ENCODE measurements at places on chromosomes 3 and 15. TPM values are rescaled to one million over a fixed set of nuclear protein-coding genes. Genes with fewer than 3 reads are reported as not detected.

SLC22A14 gene
- 0.14 TPM for total RNA-seq

CD96 gene
- total RNA-seq = 0.33 TPM

FANCD2OS gene
- not detected for total RNA-seq

ANKRD63 gene
- 0.47 TPM for total RNA-seq

A4GNT gene
- not detected for total RNA-seq

MST1R gene
- total RNA-seq = 2.2 TPM

GOLGA6L4 gene
- total RNA-seq = 1.6 TPM

ASB14 gene
- 5.1 TPM for total RNA-seq

DNA sequence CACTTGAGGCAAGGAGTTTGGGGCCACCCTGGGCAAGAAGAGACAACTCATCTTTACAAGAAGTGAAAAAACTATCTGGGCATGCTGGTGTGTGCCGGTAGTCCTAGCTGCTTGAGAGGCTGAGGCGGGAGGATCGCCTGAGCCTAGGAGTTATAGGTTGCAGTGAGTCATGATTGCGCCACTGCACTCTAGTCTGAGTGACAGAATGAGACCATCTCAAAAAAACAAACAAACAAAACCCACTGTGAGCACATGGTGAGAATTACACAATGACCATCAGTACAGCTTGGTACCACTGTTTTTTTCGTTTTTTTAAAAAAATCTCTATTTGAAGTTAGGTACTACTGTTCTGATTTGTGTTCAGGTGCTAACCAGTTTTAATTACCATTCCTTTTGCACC is 13.6 kb downstream of the VPS39 start:
- DNase-seq = no peak

- no peak for DNase-seq
Measured at GRCh38 chr15:94509259-94509658, 277.9 kb downstream of the MCTP2 start.

- DNase-seq = no peak
Measured at GRCh38 chr3:12993517-12994356, 79.5 kb downstream of the IQSEC1 start.

DNA sequence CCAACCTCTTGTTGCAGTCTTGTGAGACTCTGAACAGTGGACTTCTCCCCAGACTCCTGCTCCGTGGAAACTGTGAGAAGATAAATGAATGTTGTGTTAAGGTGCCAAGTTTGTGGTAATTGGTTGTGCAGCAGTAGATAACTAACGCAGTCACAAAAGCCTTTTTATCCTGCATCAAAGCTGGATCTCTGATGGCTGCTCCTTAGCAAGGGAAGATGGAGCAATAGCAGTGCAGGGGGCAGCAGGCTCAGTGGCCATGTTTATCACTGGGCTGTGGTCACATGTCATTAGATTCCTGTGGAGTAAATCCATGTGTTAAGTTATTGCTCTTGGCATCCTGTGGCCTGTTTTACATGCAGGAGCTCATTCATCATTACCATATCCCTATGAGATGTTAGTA is 13.5 kb downstream of the CMTM7 start:
- no peak for DNase-seq

DNA sequence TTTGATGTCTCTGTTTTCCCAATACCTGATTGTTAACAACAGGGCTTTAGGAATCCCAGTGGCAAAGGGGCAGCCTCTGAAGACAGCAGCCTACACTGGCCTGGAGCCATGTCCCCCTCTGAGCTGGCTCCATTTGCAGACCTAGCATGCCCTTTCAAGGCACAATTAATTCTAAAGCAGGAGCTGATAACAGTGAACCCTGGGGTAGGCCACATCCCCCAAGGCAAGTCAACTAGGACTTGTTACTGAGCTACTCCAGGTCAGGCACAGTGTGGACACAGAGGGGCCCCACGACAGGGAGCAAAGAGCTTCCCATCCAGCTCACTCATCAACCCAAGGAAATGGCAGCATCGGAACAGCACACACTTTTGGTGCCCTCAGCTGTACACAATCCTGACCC is 51.9 kb downstream of the SPSB4 start:
- DNase-seq = no peak

DNA sequence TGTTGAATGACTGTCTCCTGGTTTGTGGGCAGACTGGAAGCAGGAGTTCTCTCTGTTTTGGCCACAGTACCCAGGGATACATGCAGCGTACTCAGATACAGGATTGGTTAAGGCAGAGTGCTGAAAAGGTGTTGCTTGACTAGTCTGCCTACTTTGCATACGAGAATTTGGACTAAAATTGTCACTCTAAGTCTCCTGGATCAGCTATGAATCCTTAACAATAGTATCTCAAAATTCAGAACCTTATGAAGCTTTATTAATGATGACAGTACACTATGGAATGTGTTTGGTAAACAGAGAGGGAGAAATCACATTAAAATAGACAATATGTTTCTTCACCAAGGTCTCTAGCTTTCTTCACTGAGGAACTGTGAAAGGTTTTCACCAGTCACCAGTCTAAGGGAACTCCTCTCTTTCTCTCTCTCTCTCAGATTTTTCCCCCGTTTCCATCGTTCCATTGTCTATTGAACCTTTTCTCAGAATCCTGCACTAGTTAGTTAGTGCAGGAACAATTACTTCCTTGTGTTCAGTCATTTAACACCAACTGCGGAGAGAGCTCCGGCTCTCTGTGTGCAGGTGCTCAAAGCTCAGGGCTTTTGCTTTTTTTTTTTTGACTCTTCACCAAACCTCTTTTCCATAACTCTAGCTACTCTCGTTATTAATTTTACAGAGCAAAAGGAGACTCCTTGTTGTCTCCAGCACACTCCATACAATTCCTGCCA is 85.9 kb upstream of the FNDC3B start:
- no peak for DNase-seq

DNA sequence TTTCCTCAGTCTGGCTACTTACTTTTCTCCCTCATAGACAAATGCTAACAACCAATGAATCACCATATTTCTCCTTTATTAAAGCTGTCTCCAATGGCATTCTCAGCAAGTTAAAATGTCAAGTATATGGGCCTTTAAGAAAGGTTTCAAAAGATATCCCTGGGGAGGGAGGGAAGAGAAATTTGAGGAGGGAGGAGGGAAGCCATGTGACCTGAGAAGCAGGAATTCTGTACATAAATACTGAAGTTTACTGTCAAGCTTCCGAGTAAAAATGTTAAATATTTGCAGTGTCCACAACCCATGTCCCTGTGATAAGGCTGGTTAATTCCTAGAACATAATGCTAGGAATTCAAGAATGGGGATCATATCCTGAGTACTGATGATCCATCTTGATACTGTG is 175.9 kb downstream of the CNTN4 start:
- DNase-seq = no peak

- DNase-seq = no peak
Measured at GRCh38 chr3:150495563-150496168, 50.6 kb downstream of the SERP1 start.

GRCh38 chr15:25875566-25875965 is 12.4 kb upstream of the ATP10A start:
- no peak for DNase-seq

- DNase-seq = no peak
Measured at GRCh38 chr3:61877359-61878138, 316.2 kb downstream of the PTPRG start.

- DNase-seq = no peak
Measured at GRCh38 chr3:60504827-60505457, 746.3 kb downstream of the FHIT start.

DNA sequence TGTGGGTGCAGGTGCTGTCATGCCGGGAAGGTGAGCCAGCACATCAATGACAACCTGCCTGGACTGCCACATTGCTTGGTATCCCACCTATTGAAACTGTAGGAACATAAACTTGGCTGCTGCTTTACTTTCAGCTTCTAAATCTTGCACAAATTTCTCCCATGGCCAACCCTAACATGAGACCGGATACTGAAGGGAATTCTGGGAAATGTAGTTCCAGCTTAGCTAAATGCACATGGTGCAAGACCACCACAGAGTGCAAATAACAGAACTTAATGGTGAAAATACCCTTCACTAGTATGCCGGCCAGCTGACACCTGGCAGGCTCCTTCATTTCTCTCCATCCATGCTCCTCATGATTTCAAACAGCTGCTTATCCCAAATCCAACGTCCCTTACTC is 247.4 kb downstream of the ARRDC4 start:
- DNase-seq = no peak

- peak; percentile 68 for DNase-seq
Measured at GRCh38 chr3:126287536-126288241, 69.5 kb downstream of the KLF15 start.

DNA sequence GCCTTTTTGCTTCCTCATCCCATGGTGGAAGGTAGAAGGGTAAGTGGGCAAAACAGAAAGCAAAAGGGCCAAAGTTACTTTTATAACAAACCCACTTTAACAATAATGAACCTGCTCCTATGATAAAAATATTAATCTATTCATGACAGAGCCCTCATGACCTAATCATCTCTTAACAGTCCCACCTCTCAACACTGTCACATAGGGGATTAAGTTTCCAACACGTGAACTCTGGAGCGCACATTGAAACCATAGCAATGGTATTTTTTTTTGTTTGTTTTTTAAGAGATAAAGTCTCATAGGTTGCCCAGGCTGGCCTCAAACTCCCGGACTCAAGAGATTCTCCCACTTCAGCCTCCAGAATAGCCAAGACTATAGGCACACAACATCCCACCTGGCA is 30.7 kb downstream of the KATNBL1 start:
- DNase-seq = no peak

DNA sequence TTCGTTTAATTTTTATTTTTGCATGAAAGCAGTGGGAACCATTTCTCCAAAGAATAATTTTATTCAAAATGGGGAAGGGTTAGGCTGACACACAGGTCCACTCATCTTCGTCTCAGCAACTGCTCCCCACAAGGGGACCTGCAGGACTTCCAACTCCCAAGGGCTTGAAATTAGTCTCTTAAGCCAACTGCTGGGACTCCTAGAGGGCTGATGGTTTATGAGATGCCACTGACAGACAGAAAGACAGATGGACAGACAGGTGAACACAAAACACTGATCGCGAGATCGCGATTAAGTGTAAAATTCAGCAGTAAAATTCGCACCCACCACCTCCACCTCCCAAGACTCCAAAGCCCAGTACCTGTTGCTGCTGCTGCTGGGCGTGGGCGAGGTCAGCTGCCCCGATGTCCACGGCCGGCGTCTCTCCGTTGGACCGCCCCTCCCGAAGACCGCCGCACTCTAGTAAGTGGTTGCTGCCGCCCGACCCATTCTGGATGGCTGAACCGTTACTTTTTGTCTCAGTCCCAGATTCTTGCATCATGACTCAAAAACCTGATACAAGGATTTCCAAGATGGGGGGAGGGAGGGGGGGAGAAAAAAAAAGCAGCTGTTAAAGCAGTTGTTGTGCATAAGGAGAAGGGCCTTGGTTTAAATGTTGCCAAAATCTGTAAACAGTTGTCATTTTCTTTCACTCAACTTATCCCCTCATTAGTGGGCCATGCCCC is 385.5 kb downstream of the FOXP1 start:
- DNase-seq = no peak

DNA sequence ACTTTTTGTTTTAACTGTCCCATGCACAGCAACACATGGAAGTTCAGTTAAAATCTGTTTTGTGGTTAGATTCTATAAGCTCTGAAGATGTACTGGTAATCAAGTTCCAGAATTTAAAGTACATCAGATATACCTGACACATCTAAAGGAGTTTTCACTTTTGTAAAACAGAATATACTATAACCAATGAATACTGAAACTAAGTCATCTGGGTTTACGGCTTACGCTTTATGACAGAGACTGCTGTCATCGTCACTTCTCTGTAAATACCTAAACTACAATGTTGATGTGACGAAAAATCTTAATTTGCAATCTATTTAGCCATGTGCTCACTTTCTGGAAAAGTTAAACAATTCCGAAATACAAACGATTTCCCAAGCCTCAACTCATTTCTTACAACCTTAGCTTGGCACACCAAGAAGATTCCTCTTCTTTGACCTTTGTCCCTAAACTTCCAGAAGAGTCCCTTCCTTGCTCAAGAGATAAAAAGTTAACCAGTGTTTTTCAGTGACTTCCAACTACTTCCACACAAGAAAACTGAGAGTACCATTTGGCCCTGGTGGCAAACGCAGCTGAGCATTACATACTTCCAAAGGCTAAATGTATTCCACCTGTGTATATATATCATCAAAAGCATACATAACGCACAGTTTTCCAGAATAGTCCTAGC is 56.8 kb upstream of the NEK10 start:
- no peak for DNase-seq

DNA sequence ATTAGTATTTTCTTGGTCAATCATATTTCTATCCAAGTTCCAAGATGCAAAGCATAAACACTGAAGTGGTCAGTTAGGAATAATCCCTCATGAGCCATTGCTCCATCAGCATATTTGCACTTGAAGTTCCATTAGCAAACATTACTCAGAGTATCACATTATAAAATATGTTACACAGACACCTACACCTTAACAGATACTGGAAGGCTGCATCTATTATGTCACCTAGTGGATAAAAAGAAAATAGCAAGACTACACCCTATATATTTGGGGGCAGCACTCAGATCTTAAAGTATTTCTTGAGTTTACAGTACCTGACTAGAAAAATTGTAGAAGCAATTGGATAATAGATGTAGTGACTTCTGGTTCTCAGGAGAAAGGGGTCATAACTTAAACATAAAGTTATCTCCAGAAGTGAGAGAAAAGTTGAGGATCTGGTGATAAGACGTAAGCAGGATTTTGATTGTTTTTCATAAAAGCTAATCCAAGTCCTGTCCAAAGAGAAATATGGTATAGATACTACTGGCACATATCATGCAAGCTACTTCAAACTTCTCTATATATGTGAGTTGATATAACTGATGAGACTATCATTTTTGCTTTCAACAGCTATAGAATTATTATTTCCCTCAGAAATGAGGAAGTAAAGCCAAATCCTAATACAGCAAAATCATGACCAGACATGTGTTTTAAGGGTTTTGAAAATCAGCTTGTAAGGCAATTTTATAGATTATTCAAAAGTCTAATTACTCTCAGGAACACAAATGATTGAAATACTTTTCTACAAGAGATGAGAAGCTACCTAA is 422.2 kb downstream of the GBE1 start:
- no peak for DNase-seq

- DNase-seq = no peak
Measured at GRCh38 chr15:80076321-80077318, 17.1 kb downstream of the ZFAND6 start.

DNA sequence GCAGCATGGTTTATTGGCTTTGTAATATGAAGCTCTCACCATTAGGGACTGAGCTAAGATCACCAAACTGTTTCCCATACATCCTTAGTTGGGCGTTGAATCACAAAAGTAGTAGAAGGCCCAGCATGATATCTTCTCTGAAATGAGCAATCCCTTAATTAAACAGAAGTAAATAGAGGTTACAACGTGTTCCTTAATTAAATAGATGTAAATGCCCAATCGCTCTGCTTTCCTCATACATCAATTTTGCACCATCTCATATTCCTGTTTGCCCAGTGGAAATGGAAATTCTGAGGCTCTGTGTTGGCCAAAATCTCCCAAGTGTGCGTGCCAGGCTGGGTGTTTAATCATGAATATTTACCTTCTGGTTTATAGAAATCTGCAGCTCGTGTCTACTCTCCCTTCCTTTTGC is 107.4 kb upstream of the FOXB1 start:
- no peak for DNase-seq

GRCh38 chr3:108345492-108346205 is 49.3 kb downstream of the HHLA2 start:
- DNase-seq = no peak

- no peak for DNase-seq
Measured at GRCh38 chr15:78358102-78358870, 18.1 kb downstream of the CRABP1 start.

Data from heart left ventricle (tissue), 16 donors.